ENCODE measurements at places on chromosomes 4 and X.

GRCh38 chr4:126986005-126986404, 646.8 kb upstream of the INTU start:
- DNase-seq: no peak

DNA sequence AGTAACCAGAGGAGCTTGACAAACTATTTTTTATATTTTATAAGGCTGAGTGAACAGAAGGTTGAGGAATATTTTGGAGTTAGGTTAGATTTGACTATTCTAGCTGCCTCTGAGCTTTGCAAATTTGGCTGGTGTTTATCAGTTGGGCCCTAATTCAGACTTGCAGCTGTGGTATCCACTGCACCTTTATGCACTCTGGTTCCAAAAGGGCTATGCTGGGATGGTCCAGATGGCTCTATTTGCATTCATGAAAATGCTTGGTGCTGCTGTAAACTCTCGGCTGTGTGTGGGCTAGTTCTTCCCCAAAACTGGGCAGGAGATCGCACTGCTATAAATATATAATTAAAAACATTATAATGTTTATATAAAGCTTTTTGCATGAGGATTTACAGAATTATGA, 106.3 kb downstream of the REPS2 start:
- DNase-seq: no peak

DNA sequence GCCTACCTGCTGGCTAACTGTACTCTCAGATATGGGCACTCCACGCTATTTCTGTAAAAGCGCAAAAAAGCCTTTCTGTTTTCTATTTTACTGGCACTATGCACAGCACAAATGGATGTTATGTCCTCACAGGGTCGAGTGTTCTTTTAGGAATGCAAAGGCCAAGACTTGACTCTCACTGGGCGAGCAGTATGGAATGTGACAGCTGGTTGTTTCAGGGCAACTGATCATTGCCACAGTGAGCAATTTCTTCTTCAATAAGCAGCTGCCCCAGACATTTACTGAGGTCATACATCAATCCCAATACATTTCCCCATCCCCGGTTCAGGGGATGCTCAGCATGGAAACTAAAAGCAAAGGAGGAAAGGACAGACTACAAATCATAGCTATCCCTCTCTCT, 58.2 kb downstream of the PDE5A start:
- no peak for DNase-seq

- DNase-seq: no peak
Measured at GRCh38 chr4:76858319-76858718, 39.6 kb downstream of the SOWAHB start.

DNA sequence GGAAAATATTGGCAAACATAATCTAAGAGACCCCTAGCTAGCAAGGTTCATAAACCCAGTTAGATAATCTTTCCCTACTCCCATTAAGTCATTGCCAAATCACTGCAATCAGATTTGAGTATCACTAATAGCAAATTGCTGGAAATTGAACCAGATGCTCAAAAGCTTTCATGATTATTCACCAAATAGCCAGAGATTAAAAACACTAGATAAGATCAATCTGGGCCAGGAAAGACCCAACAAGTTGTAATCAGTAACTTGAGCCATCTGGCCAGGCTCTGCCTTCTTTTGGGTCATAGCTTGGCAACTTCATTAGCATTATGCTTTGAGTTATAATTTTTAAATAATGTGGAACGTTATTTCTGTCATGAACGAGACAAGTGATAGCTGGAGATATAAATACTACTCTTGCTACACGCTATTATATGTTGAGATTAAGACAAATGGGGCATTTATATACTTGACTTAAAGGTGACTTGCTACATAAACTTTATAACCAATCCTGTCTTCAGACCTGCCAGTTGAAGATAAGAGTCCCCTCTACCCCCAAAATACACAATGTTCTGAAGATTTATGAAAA, 196.6 kb upstream of the EDNRA start:
- no peak for DNase-seq

GRCh38 chr4:89469516-89469915, 161.9 kb upstream of the GPRIN3 start:
- DNase-seq: no peak

- DNase-seq: no peak
Measured at GRCh38 chr4:57265831-57266582, 155.8 kb upstream of the IGFBP7 start.

DNA sequence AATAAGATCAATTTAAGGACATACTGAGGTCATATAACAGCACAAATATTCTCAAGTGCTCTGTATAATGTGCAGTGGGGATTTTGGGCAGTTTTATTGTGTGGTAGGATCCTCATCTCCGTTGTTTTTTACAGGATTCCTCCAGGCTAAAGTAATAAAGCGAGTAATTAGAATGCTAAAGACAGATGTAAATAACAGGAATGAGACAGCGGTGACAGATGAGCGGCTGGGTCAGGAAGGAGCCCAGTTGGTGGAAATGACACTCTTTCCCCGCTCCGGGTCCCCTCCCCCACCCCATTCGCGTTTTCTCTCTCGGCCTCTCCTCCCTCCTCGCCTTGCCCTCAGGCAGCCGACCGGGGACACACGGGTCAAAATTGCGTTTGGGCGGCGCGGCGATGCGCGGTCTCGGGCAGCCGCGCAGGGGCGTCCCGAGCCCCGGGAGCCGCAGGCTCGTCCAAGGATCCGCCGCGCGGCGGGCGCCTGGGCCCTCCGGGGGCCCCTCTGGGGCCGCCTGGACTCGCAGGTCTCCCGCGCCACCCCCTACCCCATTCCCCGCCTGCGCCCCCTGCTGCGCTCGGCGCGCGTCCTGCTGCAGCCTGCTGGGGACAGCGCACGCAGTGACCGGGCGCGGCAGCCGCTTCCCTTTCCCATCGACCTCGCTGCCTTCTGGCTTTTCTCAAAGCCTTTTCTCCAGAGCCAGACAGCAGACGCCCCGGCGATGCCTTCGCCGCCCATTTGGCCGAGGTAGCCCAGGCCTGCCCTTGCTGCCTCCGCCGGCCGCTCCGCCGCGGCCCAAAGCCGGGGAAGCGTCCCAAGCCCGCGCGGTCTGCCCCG, 16.2 kb downstream of the POU4F2 start:
- DNase-seq: no peak

DNA sequence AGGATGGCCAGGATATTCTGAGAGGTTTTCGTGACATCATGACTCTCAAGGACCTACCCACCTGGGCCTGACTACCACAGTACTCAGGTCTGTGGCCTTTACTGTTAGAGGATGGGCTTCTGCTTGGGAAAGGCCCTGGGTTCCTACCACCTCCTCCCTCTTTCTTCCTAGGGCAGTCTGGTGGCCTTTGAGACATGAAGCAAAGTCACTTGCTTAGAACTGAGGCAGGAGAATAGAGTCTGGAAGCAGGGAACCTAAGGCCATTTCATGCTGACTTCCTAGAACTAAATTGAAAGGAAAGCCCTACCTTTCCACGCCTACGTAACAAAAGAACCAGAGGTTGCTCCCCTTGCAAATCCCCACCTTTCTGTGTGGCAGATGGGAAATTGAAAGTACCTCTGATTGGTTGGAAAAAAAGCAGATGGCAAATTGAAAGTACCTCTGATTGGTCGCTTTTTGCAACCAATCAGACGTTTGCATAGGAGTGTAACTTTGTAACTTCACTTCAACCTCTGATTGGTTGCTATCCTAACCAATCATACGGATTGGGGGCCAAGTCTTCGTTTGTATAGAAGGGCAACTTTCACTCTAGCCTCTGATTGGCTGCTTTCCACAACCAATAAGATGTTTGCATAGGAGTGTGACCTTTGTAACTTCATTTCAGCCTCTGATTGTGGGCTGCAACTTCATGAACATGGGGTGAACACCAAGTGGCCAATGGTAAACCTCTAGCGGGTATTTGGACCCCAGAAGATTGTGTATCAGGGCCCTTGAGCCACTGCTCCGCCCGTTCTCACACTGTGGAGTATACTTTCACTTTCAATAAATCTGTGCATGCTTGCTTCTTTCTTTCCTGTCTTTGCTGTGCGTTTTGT, 9.9 kb upstream of the AKAP14 start:
- DNase-seq: no peak

DNA sequence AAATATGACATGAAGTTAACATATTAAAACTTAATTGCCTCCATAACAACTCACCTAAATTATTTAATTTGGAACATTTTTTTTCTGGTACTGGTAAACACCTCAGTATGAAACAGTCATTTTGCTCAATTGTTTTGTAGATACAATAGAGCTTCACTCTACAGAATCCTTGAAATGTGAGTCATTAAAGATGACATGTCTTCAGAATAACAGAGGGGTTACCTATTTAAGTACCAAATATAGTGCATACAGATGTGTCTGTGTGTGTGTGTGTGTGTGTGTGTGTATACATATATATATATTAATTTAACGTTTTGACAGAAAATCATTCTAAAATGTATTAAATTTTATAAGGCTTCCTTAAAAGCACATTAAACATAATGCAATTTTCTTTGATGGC, 297.6 kb downstream of the INPP4B start:
- no peak for DNase-seq

DNA sequence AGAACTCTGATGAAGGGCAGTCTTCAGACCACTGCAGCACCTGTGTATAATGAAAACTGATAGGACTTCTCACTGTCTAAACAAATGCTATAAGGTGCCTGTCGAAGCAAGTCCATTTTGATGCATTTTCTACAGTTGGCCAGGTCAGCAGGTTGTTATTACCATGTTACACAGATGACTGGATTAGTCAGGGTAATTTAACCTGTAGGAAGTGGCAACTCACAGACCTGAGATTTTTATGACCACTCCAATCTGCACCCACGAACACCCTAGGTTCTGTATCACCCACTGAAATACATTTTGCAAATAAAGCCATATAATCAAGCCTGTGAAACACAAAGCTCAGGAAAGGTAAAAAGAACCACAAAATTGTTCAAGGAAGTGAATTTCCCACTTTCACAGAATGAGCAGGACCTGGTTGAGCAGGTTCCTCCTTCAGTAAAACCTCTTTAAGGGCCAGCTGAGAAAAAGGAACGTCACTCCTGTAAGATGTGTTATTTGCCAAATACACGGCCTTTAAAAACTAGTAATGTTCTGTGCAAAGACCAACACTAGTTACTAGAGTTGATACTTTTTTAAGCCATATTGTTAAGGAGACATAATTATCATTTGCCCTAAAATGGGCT, 12.7 kb downstream of the MAML3 start:
- DNase-seq: no peak

DNA sequence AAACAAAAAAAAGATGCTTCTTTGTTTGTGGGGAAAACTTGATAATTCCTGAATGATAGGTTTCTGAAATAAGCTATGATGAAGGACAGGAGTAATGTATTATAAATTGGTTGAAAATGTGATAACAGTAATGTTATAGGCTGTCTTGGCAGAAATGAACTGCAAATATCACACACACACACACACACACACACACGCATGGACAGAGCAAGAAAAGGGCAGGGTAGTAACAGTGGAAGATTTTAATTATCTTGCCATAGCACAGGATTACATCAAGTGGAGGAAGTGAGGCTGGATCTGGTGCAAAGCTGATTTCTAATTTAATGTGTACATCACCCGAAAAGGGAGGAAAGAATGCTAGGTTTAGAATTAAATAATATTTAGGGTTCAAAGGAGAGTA, 97.5 kb upstream of the CXXC4 start:
- DNase-seq: no peak

DNA sequence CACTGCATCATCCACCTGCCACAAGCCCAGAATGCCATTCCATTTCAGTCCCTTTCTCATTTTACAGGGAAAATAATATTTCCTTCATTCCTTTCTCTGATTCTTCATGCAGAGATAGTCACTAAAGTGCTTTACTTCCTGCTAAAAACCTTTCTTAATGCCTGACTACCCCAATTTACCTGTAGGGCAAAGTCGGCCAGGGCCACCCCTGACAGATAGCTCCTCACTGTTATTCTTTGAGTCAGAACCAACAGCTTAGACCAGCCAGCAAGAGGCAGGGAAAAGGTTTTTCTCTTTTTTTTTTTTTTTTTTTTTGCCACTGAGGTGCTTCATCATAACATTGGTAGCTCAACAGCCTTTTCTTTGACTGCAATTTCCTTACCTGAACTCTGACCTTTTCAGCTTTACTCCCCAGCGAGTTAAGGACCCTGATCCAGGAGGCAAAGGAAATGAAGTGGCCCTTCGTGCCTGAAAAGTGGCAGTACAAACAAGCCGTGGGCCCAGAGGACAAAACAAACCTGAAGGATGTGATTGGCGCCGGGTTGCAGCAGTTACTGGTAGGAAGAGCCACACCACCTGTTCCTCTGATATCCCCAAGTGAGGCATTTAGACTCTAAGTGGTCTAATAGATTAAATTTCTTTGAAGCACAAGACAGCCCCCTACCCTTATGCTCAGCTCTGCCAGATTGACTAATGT, 85.0 kb downstream of the ALPK1 start:
- no peak for DNase-seq

DNA sequence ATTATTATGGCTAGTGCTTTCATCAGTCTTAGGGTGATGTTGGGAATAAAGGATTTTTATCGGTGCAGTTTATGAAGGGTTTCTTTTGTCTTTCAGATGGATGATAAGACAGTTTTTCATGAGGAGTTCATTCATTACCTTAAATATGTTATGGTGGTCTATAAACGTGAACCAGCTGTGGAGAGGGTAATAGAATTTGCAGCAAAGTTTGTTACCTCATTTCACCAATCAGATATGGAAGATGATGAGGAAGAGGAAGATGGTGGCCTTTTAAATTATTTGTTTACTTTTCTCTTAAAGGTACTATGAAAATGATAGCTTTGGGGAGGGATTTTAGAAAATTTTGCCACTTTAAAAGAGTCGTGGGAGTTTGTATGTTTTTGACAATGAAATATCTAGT, 1.3 kb downstream of the NCAPG start:
- DNase-seq: no peak

GRCh38 chr4:9691238-9692065, 90.0 kb upstream of the DRD5 start:
- peak; percentile 94 for DNase-seq

GRCh38 chr4:56750231-56750630, 69.1 kb upstream of the HOPX start:
- DNase-seq: no peak

DNA sequence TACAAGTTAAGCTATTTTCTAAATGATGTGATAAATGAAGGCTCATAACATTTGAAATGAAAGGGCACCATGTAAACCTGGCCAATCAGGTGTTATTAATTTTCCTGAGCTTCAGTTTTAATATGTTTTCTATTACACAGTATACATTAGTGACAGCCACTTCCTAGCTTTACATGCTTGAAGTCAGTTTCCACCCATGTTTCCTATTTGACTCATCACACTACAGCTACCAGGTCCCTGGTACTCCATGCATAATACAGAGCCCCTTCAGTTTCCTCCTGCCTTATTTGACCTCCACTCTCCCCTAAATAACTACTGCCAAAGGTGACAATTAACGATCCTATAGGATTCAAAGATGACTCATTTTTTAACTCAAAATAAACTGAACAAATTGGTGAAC, 18.3 kb downstream of the ZNF518B start:
- no peak for DNase-seq

DNA sequence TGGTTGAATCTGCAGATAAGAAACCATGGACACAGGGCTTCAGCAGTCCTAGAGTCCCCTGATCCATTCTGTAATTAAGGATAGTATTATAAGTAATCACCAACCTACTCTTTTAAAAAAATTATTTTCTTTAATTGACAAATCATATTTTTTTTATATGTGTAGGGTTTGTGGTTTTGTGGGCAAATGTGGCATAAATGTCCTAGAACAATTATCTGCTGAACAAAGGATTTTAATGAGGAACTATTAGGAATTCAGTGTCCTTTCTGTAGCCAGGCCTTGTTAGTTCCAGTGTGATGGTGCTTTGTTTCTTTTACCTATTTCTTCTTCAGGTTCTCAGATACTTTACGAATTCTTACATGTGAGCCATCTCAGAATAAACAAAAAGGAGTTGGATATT, 32.4 kb downstream of the PRIMPOL start:
- no peak for DNase-seq

- no peak for DNase-seq
Measured at GRCh38 chr4:165433529-165433928, 54.7 kb downstream of the CPE start.
